ENCODE measurements at places on chromosomes 7 and 10. TPM values are rescaled to one million over a fixed set of nuclear protein-coding genes. Genes with fewer than 3 reads are reported as not detected.

DNA sequence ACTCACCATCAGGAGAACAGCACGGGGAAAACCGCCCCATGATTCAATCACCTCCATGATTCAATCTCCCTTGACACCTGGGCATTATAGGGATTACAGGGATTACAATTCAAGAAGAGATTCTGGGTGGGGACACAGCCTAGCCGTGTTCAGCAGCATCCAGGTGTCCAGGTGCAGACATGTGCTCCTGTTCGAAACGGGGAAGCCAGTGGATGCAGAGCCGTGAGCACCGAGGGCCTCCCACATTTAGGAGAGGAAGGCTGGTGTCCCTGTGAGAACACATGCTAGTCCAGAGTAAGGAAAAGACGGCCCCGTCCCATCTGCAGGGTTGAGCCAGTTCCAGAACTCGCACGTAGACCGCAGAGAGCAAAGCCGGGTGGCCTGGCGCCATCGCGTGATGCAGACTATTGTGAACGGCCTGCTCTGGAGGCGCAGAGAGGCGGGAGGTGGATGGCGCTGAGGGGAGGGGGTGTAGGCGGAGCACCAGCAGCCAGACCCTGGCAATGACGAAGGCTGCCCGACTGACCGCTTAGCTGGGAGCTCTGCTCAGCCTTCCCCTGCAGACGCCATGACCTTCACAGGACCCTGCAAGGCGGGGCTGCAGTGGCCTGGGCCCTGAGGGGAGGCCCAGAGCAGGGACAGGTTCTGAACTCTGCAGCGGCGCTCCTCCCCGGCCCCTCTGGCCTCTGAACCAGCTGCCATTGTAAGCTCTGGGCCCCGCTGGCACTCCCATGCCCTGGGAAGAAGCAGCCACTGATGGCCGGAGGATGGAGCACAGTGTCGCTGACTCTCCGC lies 141.6 kb upstream of the TCERG1L start:
- no peaks in the 10 kb centered on the region for H3K4me1 ChIP-seq
- no peak for DNase-seq
- no peak overlapping the region for H3K27ac ChIP-seq
- H3K36me3 ChIP-seq = no peaks in the 10 kb centered on the region

- DNase-seq = no peak
- no peak overlapping the region for H3K27ac ChIP-seq
- no peaks in the 10 kb centered on the region for H3K4me1 ChIP-seq
- H3K27me3 ChIP-seq = no peaks in the 10 kb centered on the region
- H3K4me3 ChIP-seq = no peak overlapping the region
Measured at GRCh38 chr7:4168041-4168440, 514.1 kb upstream of the FOXK1 start.

- H3K4me3 ChIP-seq = no peak overlapping the region
- no peak for DNase-seq
- H3K27me3 ChIP-seq = no peaks in the 10 kb centered on the region
- no peaks in the 10 kb centered on the region for H3K36me3 ChIP-seq
Measured at GRCh38 chr10:78634389-78634815, 434.4 kb upstream of the ZMIZ1 start.

GRCh38 chr10:86193841-86194240 lies 172.8 kb downstream of the GRID1 start:
- no peak for DNase-seq
- no peaks in the 10 kb centered on the region for H3K36me3 ChIP-seq
- H3K27ac ChIP-seq = no peak overlapping the region
- H3K4me1 ChIP-seq = no peaks in the 10 kb centered on the region

The JCAD gene
- not detected for total RNA-seq

DNA sequence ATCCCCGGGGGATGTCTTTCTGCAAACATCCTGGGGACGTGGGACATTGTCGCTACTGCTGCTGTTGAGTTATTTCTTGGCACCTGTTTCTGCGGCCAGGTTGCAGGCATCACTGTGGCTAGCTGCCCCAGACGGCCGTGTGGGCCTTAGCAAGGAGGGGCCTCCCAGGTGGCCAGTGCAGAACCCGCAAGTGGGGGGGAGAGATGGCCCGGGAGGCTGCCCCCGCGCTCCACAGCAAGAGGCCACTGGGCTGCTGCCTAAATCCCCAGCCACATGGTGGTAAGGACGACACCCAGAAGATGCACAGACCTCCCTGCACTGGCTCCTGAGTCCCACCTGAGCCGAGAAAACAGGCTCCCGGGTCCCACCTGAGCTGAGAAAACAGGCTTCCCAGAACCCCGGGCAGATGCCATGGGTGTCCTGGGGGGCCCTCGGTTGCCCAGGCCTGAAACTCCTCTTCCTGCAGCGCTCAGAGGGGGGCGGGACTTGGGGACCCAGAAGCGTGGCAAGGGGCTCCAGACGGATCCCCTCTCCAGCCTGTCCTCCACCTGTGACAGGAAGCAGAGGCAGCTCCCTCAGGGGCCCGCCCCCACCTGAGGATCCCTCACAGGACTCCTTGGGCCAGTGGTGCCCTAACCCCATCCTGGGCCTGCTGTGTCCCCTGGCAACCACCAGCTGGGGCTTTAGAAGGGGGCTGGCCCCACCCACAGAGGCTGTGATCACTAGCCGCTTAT lies 952 bp upstream of the MAFK start:
- H3K27ac ChIP-seq = no peak overlapping the region
- no peak for DNase-seq
- no peaks in the 10 kb centered on the region for H3K36me3 ChIP-seq

DNA sequence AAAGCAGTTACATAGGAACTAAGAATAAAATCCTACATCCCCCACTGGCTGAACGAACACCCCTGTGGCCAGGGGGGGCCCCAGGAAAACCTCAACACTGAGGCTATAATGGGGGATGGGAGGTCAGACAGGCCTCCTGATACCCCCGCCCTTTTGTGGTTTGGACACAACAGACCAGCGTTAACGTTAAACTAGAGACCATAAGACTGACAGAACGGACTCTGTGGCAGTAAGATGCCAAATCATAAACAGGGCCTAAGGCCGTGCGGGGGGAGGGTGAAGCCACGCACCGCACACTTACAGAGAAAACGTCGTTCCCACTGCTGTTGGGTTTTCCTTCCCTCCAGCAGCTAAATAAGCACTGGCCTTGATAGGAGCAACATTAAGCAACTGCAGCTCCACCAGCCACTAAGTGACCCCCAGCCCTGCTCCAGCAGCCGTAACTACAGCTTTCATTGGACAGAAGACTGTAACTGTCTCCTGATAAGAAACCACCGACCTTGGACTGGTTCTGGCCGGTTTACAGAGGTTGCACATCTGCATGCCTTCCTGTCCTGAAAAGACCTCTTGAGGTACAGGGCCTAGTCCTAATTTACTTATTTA lies 3.4 kb upstream of the PPP2R2D start:
- no peak overlapping the region for H3K4me3 ChIP-seq
- H3K27ac ChIP-seq = no peak overlapping the region
- H3K4me1 ChIP-seq = peaks cover 12% of the 10 kb centered on the region
- no peak for DNase-seq

DNA sequence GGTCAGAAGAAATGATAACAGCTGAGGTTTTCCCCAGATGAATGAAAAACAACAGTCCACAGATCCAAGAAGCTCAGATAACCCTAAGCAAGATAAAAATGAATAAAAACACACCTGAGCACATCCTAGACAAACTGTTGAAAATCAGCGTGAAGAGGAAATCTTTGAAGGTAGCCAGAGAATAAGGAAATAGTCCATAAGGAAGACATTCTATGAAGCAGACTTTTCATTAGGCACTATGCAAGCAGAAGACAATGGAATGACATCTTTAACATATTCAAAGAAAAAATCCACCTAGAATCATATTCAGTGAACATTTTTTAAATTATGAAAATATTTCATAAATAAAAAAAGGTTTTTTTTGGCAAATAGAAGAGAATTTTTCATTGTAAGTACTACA lies 15.1 kb upstream of the IL15RA start:
- no peaks in the 10 kb centered on the region for H3K27me3 ChIP-seq
- no peak for DNase-seq
- H3K4me3 ChIP-seq = no peak overlapping the region
- no peaks in the 10 kb centered on the region for H3K36me3 ChIP-seq
- H3K27ac ChIP-seq = no peak overlapping the region
- no peaks in the 10 kb centered on the region for H3K4me1 ChIP-seq

GRCh38 chr10:29268011-29268410 lies 20.9 kb upstream of the LYZL1 start:
- no peak overlapping the region for H3K27ac ChIP-seq
- DNase-seq = no peak
- H3K4me1 ChIP-seq = no peaks in the 10 kb centered on the region
- no peaks in the 10 kb centered on the region for H3K27me3 ChIP-seq
- no peaks in the 10 kb centered on the region for H3K36me3 ChIP-seq
- H3K4me3 ChIP-seq = no peak overlapping the region

- H3K4me1 ChIP-seq = no peaks in the 10 kb centered on the region
- no peaks in the 10 kb centered on the region for H3K27me3 ChIP-seq
- no peaks in the 10 kb centered on the region for H3K36me3 ChIP-seq
- no peak overlapping the region for H3K27ac ChIP-seq
- no peak for DNase-seq
Measured at GRCh38 chr10:15464381-15464780, 93.3 kb upstream of the FAM171A1 start.

- no peaks in the 10 kb centered on the region for H3K27me3 ChIP-seq
- no peak overlapping the region for H3K4me3 ChIP-seq
- no peaks in the 10 kb centered on the region for H3K36me3 ChIP-seq
- no peak for DNase-seq
- H3K4me1 ChIP-seq = peaks cover 13% of the 10 kb centered on the region
Measured at GRCh38 chr7:21417647-21418046, 10.2 kb upstream of the SP4 start.

- H3K27ac ChIP-seq = no peak overlapping the region
- no peaks in the 10 kb centered on the region for H3K36me3 ChIP-seq
- no peak overlapping the region for H3K4me3 ChIP-seq
- no peaks in the 10 kb centered on the region for H3K4me1 ChIP-seq
- no peaks in the 10 kb centered on the region for H3K27me3 ChIP-seq
- DNase-seq = no peak
Measured at GRCh38 chr10:30984563-30985328, 46.9 kb downstream of the ZNF438 start.

GRCh38 chr7:96250776-96251361 lies 71.0 kb downstream of the SLC25A13 start:
- H3K4me3 ChIP-seq = no peak overlapping the region
- H3K36me3 ChIP-seq = no peaks in the 10 kb centered on the region
- H3K4me1 ChIP-seq = no peaks in the 10 kb centered on the region
- H3K27ac ChIP-seq = no peak overlapping the region

The LGI1 gene
- total RNA-seq = not detected
